ENCODE measurements at places on chromosomes 2 and 18.

DNA sequence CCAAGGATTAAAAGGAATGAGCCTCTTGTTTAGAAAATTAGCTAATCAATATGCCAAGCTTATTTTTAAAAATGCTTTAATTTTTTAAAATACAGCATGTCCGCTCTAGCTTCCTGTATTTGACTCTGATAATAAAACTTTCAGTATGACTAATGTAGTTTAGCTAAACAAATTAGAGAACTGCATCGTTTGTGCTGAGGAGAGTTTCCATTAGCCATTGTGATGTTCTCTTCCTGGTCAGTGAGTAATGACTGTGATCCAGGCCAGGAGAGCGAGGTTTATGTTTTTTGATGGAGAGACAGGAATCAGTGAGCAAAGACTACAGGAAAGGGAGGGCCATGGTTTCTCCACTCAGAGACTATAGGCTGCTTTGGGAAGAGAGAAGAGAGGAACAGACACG lies 237.2 kb upstream of the ETAA1 start:
- DNase-seq, result no peak

DNA sequence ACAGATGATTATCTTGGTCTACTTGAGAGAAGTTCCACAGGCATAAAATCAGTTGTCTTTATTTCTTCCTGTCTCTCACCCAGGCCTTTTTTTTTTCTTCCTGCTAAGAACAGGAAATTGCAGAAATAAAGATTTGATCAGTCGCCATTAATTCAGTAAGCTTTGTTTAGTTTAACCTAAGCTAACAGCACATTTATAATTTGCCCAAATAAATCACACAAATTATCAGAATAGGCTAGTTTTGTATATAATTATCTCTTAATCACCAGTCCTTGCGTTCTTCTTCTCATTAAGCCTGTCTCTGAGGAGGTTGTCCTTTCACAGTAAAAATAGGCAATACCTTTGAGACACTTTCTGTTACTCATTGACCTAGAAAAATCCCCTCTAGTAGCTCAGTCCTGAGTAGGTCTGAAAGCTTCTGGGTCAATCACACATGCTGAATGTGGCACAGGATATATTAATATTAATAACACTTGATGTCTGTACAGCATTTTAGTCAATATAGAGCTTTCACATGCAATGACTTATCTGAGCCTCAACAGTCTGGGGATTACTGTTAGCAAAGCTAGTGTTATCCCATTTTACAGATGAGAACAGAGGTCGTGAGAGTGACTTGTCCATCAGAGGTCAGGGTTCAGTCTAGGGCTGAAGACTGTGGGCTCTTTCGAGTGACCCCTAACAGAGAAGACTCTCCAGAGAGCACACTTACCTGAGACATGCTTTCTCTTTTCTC lies 11.2 kb upstream of the STK17B start:
- no peak for DNase-seq

DNA sequence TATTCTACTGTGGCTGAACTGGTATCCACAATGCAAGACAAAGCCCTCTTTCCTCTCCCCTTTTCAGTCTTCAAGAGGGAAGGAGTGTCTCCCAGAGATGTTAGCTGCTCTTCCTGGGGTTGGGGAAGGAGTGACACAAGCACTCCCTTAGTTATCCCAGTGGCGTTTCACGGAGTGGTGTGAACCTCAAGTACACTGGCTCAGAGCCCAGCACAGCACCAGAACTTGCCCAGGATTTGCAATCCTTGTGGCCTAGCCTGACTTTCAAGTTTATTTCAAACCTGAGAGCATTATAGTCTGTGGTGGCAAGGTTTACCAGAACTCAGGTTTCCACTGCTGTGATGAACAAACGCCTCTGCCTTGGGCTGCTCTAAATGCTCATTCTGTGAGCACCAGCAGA lies 162.5 kb downstream of the CCDC102B start:
- DNase-seq, result no peak

GRCh38 chr18:63311118-63312018 lies 8.2 kb downstream of the BCL2 start:
- DNase-seq, result no peak

- no peak for DNase-seq
Observed at GRCh38 chr18:22283397-22283796, 114.0 kb downstream of the GATA6 start.

DNA sequence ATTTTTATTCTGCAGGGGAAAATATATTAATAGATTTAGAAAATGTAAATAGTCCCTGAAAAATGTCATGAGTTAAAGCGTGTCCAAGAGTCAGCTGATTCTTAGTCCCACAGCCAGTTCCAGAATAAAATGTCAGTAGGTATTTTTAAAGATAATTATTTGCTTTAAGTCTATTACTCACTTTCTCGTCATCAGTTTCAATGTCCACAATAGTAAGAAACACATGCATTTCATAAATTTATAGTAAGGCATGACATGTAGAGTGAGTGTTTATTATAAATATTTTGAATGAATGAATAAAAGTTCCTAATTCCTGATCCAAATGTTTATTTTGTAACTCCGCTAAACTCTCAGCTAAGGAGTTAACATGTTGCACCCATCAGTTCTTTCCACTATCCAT lies 1044.0 kb upstream of the PIK3C3 start:
- no peak for DNase-seq

All from RWPE2 (cell line).